NCI-H2081 (cell line): ENCODE measurements at places on chromosomes 1 and 21.

- DNase-seq: no peak
Observed at GRCh38 chr1:55673416-55673815, 458.3 kb upstream of the USP24 start.

GRCh38 chr1:232334246-232334645 is 295.7 kb downstream of the SIPA1L2 start:
- no peak for DNase-seq

DNA sequence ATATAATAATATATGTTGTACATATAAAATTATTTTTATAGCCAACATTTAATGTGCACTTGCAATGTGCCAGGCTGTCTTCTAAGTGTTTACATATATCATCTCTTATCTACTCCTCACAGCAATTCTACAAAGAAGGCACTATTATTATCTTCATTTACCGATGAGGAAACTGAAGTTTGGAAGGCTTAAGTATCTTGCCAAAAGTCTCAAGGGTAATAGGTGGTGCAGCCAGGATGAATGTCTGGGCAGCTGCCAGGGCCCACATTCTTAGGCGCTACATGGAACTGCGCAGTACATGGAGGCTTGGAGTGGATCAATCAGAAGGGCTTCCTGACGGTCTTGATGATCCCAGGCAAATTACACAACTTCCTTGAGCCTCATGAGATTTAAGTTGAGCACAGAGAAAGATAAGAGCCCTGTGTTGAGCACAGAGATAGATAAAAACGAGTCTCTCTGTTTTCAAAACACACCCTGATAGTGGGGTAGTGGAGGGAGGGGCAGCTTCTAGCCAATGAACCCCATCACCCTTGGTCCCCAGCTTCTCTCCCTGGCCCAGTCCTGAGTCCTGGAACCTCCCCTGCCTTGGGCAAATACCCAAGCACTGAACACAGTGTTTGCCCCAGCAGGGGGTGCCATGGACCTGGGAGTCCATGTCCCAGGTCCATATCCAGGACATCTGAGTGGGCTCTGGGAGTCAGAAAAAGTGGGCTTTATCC is 9.2 kb downstream of the POU3F1 start:
- DNase-seq: no peak

GRCh38 chr1:59768792-59769735 is 45.7 kb upstream of the HOOK1 start:
- DNase-seq: peak; percentile 47

- no peak for DNase-seq
Observed at GRCh38 chr1:19750101-19750881, 49.4 kb downstream of the TMCO4 start.

GRCh38 chr1:30386156-30386926 is 337.0 kb downstream of the MATN1 start:
- DNase-seq: no peak
